ENCODE measurements at places on chromosomes 16 and 17.

DNA sequence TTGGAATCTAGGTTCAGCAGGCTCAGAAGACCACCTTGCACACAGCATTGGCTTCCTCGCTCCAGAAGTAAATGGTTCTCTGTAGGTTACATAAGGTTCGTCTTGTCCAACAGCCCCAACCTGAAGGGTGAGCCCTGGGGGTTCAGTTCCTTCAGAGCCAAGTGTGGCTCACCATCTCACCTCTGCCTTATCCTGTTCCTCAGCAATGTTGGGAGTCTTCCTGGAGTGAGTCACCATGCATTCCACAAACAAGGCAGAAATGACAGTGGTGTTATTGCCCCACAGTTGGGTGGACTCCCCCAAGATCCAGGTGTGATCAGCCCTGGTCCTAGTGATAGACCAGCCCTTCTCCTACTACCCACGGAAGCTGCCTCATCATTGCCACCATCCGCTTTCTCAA lies 26.8 kb upstream of the SMPD3 start:
- DNase-seq, result no peak

GRCh38 chr17:67562005-67562404 lies 155.7 kb upstream of the NOL11 start:
- no peak for DNase-seq

DNA sequence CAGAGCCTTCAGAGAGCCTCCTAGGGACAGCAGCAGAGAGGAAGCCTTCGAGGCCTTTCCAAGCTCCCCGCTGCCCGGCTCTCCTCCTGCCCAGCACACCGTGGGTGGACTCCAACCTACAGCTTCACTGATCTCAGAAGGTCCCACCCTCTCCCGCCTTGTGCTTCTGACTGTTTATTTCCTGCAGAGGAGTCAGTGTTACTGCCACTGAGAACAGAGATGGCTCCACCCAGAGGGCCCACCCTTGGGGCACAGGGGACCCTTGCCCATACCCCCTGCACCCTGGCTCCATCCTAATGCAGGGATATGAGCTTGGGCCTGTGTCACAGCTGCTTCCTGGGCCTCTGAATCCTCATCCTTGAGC lies 52.8 kb upstream of the TOB1 start:
- DNase-seq, result no peak

GRCh38 chr17:80379348-80379747 lies 35.6 kb upstream of the ENDOV start:
- no peak for DNase-seq

- no peak for DNase-seq
These were observed 10.3 kb downstream of the MLLT6 start for GRCh38 chr17:38715216-38715943.

GRCh38 chr17:17186051-17186450 lies 20.1 kb downstream of the PLD6 start:
- no peak for DNase-seq

DNA sequence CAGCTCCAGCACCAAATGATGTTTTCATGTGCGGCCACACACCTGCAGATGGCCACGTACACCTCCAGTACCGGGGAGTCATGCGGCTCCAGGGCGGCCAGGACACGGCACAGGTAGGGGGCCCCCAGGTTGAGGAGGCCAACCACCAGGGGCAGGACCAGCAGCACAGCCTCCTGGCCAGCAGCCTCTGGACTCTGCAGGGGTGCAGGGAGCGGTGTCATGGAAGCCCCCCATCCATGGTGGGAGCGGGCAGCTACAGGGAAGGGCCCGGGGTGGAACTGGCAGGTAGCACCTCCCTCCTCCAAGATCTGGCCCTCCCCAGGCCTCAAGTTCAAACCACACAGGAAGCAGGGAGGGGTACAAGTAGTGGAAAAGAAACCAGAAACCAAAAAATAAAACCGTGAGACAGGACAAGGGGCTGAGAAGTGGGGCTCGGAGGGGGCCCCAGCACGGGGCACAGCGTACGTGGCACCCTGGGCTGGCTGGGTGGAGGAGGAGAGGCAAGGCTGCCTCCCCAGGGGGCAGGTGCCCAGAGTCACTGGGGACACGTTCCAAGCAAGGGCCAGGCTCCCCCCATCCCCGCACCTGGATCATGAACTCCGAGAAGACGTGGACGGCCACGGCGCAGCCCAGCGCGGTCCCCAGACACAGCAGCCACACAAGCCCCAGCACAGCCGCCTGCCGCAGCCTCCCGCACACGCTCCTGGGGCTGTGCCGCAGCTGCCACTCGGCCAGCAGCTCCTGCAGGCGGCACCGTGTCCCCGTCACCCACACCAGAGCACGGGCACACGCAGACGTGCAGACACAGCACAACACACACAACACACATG lies 7.4 kb downstream of the TMC6 start:
- no peak for DNase-seq

DNA sequence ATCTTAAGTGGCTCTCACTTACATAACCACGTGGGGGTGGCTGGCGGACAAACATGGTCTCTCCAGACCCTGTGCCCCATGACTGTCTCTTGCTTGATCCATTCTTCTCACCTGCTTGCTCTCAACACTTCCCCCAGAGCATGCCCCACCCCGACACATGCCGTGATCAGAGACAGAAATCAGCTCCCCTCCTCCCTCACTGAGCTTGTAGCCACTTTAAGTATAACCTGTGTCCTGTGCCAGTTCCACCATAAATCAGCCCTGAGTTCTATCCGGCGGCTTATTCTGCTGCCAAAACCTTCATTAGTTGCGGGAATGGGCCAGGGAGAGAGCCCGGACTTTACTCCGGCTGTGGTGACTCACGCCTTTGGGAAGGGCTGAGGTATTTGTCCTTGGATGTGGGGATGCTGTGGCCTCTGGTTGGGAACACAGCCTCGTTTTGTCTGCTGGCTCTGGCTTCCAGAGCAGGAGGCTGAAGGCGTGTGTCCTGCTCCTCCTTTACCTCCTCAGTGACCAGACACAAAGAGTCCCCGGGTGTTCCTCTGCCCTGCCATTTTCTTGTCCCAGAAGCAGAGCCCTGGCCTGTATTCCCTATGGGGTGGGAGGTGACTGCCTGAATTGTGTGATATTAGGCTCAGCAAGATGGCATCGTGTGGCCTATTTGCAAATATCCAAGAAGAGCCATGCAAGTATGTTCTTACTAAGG lies 21.1 kb downstream of the ANKRD40 start:
- no peak for DNase-seq

Measured in eye (tissue), 1 donor.